ENCODE measurements at places on chromosomes 16 and 17. TPM values are rescaled to one million over a fixed set of nuclear protein-coding genes. Genes with fewer than 3 reads are reported as not detected.
A peak's percentile ranks its signal among the peaks of the same experiment; 100 is the strongest.

GRCh38 chr17:80311216-80311827 lies 50.7 kb downstream of the RNF213 start:
- no peak for DNase-seq

GRCh38 chr17:81713004-81713555 lies 996 bp downstream of the SLC25A10 start:
- DNase-seq = no peak

GRCh38 chr16:57380671-57381462 lies 8.6 kb downstream of the CX3CL1 start:
- no peak for DNase-seq

The NLRC3 gene
- total RNA-seq = 0.73 TPM

- DNase-seq = no peak
These were observed 14.2 kb downstream of the B4GALNT2 start for GRCh38 chr17:49146620-49147306.

The PTX4 gene
- total RNA-seq = not detected

DNA sequence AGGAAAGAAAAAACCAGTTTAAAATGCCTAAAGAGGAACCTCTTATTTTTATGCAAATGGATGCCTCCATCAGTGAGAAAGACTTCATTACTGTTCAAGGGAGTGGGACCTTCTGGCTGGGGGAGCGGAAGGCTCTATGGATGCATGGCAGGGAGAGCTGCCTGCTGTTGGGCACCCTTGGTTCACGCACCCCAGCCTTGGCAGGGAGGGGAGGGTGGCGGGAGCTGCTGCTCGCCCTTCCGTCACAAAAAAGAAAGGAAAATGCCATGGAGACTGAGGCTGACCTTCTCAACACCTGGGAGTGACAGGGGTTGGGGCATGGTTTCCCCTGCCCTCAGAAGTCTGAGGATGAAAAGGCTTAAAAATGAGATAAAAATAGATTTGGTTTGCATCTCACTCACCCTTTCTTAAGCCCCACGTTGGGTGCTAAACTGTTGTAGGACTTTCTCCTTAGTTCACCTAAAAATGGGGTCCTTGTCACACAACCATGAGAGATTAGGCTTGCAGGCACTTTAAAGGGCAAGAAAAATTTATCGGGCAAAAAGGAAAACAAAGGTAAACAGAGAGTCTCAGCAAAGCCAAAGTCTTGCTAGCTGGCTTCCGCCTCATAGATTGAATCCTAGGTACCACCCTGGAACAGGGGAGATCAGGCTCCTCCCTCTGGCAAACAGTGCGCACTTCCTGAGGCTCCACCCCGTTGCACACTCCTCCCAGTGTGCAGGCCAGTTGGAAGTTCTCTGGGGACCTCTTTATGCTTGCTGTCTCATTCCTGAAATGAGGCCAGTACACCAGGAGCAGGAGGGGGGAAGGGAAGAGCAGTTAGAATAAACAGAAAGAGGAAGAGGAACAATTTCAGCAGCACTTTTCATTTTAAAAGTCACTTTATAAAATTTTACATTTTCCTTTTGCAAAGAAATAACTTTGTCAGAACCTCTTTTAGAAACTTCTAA lies 31.6 kb downstream of the PHKB start:
- DNase-seq = no peak

DNA sequence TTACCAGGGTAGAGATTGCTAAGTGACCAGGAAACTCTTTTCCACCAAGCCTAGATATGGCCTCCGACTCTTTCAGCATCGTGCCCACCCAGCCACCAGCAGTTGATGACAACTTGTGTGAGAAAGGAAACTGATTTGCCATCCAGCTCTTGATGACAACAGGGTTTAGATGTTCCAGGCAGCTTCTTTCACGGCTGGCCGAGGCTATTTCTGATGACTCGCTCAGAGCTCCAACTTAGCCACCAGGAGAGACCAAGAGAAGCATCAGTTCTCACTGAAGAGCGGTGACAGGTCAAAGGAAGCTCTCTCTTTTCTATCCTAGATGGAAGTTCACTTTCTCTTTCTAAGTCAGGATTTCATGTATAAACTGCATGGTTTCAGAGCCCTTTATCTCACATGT lies 61.2 kb downstream of the MPHOSPH6 start:
- DNase-seq = no peak

- peak; percentile 79 for DNase-seq
These were observed 8.0 kb downstream of the TBC1D24 start for GRCh38 chr16:2482708-2483534.

DNA sequence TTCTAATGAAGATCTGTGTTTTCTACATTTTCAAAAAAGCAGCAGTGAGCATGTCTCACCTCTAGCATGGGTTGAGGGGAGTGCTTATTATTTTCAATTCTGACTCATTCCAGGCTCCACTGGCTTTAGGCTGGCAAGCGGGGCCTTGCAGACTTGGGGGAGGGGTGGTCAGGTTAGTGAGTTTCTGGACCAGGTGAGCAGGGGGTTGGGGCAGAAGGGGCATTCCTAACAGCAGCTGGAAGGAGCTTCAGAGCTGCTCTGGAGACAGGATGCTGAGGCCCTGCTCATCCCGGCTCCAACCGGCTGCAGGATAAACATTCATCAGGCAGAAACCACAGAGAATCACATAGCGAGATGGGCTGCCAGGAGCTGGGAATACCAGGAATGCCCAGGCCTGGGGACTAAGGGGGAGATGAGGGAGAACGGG lies 10.5 kb upstream of the KRT19 start:
- DNase-seq = no peak

- DNase-seq = no peak
These were observed 308.2 kb upstream of the GOT2 start for GRCh38 chr16:59042301-59042700.

GRCh38 chr16:89019511-89019910 lies 42.5 kb upstream of the CBFA2T3 start:
- no peak for DNase-seq

GRCh38 chr16:69187446-69188235 lies 677 bp downstream of the SNTB2 start:
- peak; percentile 50 for DNase-seq

DNA sequence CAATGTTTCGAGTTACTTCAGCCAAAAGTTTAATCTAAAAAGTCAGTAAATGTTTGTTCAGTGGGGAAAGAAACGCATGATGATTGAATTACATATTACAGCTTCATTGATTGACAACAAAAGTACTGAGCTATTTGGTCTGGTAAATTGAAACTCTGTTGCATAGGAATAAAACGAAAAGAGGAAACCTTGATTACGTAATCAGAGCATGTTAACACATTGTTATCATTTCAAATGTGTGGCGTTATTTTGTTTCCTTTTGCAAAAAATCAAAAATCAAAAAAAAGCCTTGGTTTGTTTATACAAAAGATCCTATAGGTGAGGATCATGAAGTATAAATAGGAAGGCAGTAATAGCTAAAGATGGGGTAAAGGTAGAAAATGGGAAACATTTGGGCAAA lies 19.5 kb upstream of the CA10 start:
- DNase-seq = no peak

DNA sequence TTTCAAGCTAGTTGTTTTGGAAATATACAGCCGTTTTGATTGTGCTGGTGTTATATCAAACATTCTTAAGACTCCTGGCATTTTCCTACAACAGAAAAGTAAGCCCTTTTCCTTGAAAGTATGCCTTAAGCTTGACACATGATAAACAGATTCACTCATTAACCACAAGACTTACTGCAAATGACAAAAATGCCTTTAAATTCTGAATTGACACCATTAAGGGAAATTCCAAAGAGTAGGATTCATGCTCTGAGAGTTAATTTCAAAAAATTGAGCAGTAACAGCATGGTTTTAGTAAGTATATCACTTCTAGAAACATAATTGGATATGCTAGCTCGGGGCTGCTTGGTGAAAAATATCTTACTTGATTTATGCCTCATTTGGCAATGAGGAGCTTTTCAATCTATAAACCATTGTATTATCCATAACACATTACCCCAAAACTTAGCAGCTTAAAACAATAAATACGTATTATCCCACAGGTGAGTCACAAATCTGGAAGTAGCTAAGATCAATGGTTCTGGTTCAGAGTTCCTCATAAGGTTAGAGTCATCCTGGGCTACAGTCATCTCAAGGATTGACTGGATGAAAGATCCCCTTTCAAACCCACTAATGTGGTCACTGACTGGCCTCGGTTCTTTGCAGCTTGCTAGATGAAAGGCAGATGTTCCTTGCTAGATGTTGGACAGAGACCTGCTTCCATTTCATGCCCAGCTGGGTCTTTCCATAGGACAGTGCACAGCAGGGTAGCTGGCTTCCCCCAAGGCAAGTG lies 8.2 kb upstream of the PHAF1 start:
- DNase-seq = no peak

DNA sequence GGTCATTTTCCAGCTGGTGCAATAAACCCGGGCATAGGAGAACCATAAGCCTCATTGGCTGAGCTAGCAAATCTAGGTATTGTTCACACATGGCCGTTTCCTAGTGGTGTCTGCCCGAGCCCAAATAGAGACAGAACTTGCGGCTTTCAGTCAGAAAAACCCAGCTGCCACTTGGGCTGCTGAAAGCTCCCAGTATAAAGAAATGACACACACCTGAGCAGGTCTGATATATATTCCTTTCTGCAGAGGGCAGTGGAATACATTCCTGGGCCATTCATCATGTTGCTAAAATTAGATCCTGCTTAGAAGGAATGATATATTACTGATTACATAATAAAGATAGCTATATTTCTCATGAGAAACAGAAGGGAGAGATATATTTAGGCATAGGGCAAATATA lies 83.9 kb upstream of the IRX5 start:
- DNase-seq = no peak
